ENCODE measurements at places on chromosomes 6 and 20.

DNA sequence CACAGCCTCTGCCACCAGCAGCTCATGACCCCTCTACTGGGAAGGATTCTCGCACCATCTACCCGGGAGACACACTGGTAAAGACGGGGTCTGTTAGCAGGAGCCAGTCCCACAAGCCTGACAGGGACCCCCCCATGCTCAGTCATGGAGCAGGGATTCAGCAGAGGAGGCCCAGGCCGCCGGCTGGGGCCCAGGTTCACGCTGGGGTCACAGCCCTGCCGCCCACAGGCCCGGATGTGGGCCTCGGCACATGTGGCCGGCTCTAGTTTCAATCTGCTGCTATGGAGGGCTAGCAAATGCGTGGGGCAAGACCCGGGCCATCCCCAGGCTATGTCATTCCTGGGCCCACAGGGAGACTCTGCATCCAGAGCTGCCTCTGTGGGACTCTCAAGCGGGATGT lies 25.1 kb downstream of the PXDC1 start:
- DNase-seq, result no peak

DNA sequence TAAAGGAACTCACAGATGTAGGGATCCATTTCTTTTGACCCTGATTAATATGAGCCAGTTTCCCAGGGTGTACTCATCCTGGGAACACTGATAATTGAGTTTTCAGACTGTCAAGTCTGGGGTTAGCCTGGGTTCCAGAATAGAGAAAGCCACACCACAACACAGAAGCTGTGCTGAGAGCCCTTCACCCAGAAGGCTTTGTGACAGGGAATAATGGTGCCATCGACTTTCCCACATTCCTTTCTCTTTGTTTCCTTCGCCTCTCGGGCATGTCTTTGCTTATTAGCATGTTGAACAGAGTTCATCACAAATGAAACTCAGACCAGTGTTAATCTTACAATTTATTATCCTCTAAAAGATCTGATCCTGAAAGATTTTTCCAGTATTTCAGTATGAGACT lies 95.0 kb downstream of the TCP11 start:
- DNase-seq, result no peak

DNA sequence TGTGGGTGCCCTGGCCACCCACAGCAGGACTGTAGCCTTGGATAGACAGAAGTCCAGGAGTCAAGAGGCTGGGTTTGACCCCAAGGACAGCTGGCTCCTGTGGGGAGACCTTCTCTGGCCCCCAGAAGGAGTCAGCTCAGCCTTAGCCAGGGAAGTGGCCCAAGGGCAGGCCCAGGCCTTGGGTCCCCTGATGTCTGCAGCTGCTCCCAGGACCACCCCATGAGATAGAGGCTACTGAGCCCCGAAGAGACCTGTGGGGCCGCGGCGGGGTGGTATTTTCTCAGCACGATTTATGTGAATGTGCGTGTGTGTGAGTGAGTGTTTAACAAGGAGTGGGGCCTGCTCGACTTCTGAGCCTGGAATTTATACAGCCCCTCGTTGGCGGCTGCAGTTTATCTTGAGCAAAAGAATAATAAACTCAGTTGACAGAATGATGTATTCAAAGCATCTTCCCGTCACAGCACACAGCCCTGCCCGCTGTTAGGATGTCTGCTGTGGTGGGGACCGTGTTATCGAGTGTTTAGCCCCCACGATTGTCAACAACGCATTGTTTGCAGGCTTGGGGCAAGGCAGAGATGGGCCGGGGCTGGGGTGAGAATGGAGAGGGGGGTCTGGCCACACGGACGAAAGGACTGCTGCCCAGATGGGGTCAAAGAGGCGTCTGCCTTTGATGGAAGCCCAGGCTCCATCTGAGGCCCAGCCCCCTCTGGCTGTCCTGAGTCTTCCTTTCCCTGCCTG lies 163.3 kb downstream of the VEGFA start:
- DNase-seq, result no peak

GRCh38 chr20:10510216-10510615 lies 75.1 kb downstream of the SLX4IP start:
- DNase-seq, result no peak

DNA sequence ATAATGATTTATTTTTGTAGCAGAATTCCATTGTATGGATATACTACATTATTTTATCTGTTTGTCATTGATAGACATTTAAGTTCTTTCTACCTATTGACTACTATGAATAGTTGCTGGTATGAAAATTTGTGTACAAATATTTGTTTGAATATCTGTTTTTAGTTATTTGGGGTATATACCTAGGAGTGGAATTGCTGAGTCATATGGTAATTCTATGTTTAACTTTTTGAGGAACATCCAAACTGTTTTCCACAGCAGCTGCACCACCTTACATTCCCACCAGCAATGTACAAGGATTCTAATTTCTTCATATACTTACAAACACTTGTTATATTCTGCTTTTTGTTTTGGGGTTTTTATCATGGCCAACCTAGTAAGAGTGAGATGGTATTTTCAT lies 56.1 kb upstream of the SDHAF4 start:
- DNase-seq, result no peak

- DNase-seq, result no peak
These were observed 162.7 kb downstream of the CDK19 start for GRCh38 chr6:110652520-110652919.

Data from stimulated activated CD4-positive, alpha-beta T cell treated with anti-CD3 and anti-CD28 coated beads, Interleukin-1b, Interleukin-23, amount 100 ng/mL, for 1 hour (primary cell).